Activated T-helper 2 cell treated with anti-CD3 and anti-CD28 coated beads, Interferon-gamma antibody, Interleukin-2, Interleukin-4, amounts not matched to agents 10 μg/mL and 5 μg/mL and 100 μg/mL, durations not matched to agents 14 hours and 24 hours and 36 hours (primary cell): ENCODE measurements at places on chromosomes 13 and 19. TPM values are rescaled to one million over a fixed set of nuclear protein-coding genes. Genes with fewer than 3 reads are reported as not detected.

GRCh38 chr19:19021115-19021514, 12.2 kb downstream of the SUGP2 start:
- no peak for DNase-seq
- H3K4me3 ChIP-seq: no peak overlapping the region
- H3K27ac ChIP-seq: no peak overlapping the region
- H3K4me1 ChIP-seq: peaks cover 15% of the 10 kb centered on the region
- H3K36me3 ChIP-seq: peaks cover 63% of the 10 kb centered on the region

DNA sequence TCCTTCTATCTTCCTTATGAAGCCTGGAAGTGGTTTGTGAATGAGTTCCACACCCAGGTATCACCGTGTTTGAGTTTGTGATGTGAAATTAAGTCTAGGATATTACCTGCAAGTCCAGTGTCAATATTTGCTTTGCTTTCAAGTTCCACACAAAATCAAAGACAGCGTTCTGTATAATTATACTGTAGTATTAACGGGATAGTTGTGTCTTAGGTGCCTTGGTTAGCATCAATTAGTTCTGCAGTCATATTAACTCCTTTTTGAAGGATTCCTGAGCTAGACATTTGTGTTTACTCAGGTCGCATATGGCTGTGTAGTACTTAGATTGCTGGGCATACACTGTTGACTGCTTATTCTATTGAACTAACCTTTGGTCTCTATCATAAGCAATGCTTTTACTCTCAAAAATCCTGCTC, 54.4 kb downstream of the ERCC5 start:
- no peak overlapping the region for H3K4me3 ChIP-seq
- DNase-seq: no peak
- H3K36me3 ChIP-seq: no peaks in the 10 kb centered on the region
- peaks cover 4% of the 10 kb centered on the region for H3K27me3 ChIP-seq
- no peak overlapping the region for H3K27ac ChIP-seq

- H3K4me1 ChIP-seq: peaks cover 30% of the 10 kb centered on the region
- no peaks in the 10 kb centered on the region for H3K36me3 ChIP-seq
- H3K27me3 ChIP-seq: peaks cover 8% of the 10 kb centered on the region
- DNase-seq: no peak
- peak overlapping the region; percentile 30 for H3K27ac ChIP-seq
- peak overlapping the region; percentile 8 for H3K4me3 ChIP-seq
Measured at GRCh38 chr13:30431269-30431940, 9.1 kb downstream of the UBE2L5 start.

- no peaks in the 10 kb centered on the region for H3K27me3 ChIP-seq
- peaks cover 21% of the 10 kb centered on the region for H3K4me1 ChIP-seq
- H3K36me3 ChIP-seq: peaks cover 23% of the 10 kb centered on the region
- DNase-seq: peak; percentile 62
- H3K4me3 ChIP-seq: peak within 1 kb of the TSS; percentile 91
Measured at GRCh38 chr19:38877781-38878574, at the start of gene RINL. Gene RINL (minus strand): TSS chr19:38878275. CDS start chr19:38876742, 1,533 bp downstream.

Gene MEIS3
- total RNA-seq: 0.16 TPM in 1 of 2 replicates, not detected in the other

Gene ZNF358
- 5.3 and 7.9 TPM in 2 replicates for total RNA-seq
